ENCODE measurements at places on chromosomes 2 and 18.

GRCh38 chr2:196205881-196206435, 34.6 kb upstream of the STK17B start:
- no peak for DNase-seq

GRCh38 chr2:216206041-216206703, 97.0 kb downstream of the XRCC5 start:
- peak; percentile 40 for DNase-seq

- DNase-seq = no peak
Measured at GRCh38 chr2:193267496-193268002, 1072.8 kb upstream of the TMEFF2 start.

GRCh38 chr2:227960317-227960716, 88.9 kb downstream of the DAW1 start:
- DNase-seq = no peak

DNA sequence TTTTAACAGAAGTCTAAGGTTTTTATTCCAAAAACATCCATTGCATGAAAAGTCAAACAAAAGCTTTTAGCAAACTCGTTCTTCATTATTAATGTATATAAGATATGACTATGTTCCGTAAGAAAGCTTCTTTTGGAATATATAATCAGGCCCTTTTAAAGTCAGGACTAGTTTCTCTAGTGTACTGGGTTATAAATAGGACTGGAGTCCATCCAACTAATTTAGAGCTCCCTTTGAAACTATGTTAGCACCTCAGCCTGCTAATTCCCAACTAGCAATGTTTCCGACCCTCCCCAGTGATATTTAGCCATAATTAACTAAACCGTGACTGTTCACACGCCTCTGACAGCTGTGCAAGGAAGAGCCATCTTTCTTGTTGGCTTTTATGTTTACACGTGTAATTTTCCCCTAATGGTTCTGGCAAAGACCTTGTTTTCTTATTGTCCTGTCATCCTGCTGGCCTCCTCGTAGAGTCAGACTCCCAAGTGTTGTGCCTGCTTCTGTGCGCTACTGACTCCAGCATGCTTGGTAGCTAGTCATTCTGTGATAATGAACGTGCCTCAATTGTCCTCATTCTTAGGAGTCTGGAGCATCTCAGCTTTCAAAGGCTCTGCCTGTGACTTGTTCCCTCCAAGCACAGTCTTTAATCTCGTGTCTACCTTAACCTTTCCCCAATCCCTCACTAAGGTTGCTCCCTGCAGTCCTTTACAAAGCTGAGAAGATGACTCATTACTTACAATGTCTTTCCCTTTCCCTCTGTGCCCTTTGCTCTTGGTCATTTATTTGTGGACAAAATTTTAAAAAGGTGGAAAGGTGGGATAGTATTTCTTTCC, 172.2 kb upstream of the RASGRP3 start:
- DNase-seq = no peak

DNA sequence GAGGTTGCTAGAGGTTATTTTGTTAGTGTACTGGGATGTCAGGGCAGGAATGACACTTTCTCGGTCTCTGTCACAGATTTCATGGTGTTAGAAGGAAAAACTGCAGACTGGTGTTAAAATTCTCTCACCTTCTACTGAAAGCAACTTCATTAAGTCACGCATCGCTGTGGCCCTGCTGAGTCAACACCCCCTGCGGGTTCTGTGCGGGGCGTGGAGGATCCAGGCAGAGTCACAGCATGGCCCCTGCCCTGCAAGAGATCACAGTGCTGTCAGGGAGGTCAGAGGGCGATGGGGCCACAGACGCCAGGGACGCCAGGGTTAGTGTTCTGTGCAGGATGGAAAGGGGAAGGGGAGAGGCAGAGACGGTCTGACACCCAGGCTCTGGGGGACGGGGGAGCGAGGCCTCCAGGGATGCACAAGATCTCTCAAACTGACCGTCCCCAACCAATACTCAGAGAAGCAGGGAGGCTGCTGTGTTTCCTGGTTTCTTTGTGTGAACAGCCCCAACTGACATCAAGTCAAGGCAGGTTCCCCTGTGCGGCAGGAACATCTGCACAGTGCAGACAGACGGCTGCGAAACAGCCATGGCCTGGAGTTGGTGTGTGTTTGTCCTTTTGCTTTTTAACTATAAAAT, 354.9 kb upstream of the SALL3 start:
- no peak for DNase-seq

GRCh38 chr2:47237375-47238334, 82.5 kb upstream of the STPG4 start:
- no peak for DNase-seq

GRCh38 chr2:58042486-58042970, 4.1 kb upstream of the VRK2 start:
- DNase-seq = peak; percentile 43

- no peak for DNase-seq
Measured at GRCh38 chr18:67410075-67411070, 106.1 kb downstream of the DSEL start.

- no peak for DNase-seq
Measured at GRCh38 chr18:46953195-46953594, 35.8 kb downstream of the KATNAL2 start.

- no peak for DNase-seq
Measured at GRCh38 chr2:145344076-145344724, 824.3 kb upstream of the ZEB2 start.

- no peak for DNase-seq
Measured at GRCh38 chr2:15436195-15436594, 124.9 kb downstream of the NBAS start.

- no peak for DNase-seq
Measured at GRCh38 chr2:83967854-83968253, 491.2 kb downstream of the SUCLG1 start.

DNA sequence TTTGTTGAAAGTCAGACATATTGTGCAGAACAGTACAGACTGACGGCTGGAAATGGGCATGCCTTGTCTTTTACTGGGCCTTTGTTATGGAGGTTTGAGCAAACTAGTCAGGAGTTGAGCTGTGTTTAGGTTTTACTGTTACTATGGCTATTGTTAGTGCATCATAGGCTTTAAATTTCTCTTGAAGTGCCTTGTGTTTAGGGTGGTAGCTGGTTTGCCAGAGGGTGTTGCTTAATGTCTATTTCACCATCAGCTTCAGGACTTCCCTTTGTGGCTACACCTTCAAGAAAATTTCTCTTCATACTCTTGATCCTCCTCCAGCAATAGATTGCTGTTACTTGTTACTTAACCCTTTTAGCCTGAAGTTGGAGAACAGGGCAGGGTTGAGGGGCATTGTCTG, 104.6 kb downstream of the CAPN13 start:
- no peak for DNase-seq

- DNase-seq = no peak
Measured at GRCh38 chr18:36471393-36471792, 173.9 kb downstream of the FHOD3 start.

- DNase-seq = no peak
Measured at GRCh38 chr18:55880617-55881016, 292.6 kb upstream of the TCF4 start.

- no peak for DNase-seq
Measured at GRCh38 chr2:112031473-112032223, 23.4 kb upstream of the TMEM87B start.

DNA sequence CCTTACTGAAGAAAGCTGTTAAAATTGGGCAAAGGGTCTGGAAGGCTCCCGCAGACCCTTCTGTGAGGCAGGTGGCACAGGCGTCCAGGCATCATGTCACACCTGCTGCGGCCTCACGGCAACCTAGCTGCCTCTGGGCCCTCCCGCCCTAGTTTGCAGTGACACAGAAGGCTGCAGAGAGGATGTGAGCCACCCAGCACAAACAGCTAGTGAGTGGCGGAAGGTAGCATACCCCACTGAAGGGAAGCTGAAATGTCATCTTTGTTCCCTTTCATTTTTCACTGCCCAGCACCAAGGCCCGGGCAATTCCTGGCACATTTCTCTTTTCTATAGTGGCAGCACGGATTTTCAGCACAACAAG, 53.8 kb downstream of the TRAPPC12 start:
- DNase-seq = no peak

DNA sequence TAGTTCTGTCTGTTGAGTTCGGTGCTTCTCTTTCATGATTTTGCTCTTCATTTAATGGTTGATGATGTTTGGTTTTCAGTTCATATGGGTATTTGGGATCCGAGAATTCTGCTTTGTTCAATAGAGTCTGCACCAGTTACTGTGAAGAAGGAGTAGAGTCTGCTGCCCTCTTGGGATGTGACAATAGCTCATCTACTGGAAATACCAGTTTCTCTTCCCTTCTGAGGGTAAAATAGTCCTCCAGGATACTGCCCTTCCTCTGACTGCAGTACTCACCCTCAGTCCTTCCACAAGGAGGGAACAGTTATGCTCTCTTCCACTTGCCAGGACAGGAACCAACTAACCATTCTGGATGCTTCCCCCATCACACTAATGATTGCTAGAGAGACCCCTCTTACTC, 12.5 kb upstream of the TNFAIP6 start:
- DNase-seq = no peak

DNA sequence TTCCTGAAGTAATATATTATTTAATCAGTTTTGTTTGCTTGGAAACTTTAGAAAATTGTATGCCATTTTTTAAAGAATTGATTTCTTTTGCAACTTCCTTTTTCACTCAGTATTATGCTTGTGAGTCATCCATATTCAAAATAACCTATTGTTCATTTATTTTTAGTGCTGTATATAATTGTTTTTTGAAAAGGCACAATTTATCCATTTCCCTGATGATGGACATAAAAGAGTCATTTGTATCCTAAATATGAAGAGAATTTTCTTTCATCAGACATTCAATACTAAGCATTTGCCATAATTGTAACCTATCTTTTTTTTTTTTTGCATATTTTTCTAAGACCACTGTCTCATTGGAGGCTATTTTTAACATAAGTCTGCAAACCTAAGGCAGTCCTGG, 134.1 kb upstream of the SERPINE2 start:
- no peak for DNase-seq

- DNase-seq = no peak
Measured at GRCh38 chr2:183409662-183410061, 285.4 kb downstream of the NUP35 start.

- no peak for DNase-seq
Measured at GRCh38 chr2:132758995-132759394, 89.0 kb upstream of the LYPD1 start.

GRCh38 chr2:111205774-111206173, 85.1 kb downstream of the BCL2L11 start:
- DNase-seq = no peak
